ENCODE measurements at places on chromosomes 7 and 10.

GRCh38 chr7:47027695-47028240 is 554.1 kb downstream of the TNS3 start:
- no peak for DNase-seq

- no peak for DNase-seq
Measured at GRCh38 chr10:104406715-104407650, 53.4 kb downstream of the CFAP58 start.

DNA sequence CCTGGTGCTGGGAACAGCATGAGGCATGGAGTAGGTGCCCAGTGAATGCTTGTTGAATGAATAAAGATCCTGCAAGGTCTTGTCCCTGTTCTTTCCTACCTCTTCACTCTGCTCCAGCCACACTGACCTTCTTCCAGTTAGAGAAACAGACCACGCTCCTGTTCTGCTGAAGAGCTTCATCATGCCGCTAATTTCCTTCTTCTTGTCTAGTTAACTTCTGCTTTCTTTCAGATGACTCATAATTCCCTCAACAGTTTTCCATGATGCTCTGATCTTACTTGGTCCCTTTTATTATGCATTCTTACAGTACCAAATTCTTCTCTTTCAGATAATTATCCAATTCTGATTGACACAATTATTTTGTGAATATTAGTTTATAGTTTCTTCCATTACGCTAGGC is 59.5 kb upstream of the C1QL3 start:
- no peak for DNase-seq

DNA sequence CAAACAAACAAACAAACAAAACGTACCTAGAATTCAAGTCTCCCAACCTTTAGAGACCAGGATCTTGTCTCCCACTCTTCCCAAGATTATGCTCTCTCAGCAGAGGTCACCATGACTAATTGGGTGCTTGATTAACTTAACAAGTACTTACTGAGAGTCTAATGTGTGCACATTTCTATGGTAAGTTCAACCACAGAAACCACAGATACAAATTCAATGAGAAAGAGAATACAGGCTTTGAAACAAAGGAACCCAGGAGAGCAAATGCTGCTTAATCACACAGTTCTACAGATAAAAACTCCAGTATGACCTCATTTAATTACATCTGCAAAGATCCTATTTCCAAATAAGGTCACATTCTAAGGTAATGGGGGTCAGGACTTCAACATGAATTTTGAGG is 142.8 kb downstream of the DNAJC1 start:
- DNase-seq = no peak

GRCh38 chr7:96136600-96137239 is 185.2 kb downstream of the SLC25A13 start:
- DNase-seq = no peak
